ENCODE measurements at places on chromosomes 7 and 10.

DNA sequence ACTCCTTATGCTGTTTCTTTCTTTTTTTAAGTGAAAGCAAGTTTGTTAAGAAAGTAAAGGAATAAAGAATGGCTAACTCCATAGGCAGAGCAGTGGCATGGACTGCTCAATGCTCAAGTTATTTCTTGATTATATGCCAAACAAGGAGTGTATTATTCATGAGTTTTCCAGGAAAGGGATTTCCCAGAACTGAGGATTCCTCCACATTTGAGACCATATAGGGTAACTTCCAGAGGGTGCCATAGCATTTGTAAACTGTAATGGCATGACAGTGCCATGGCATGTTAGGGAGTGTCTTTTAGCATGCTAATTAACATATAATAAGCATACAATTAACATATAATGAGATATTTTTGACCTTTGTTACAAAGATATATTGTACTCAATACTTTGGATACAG, 1034.5 kb upstream of the PHF14 start:
- DNase-seq = no peak

GRCh38 chr7:85426487-85426960, 239.7 kb upstream of the SEMA3D start:
- no peak for DNase-seq

GRCh38 chr10:5818894-5819293, 5.7 kb upstream of the GDI2 start:
- no peak for DNase-seq

DNA sequence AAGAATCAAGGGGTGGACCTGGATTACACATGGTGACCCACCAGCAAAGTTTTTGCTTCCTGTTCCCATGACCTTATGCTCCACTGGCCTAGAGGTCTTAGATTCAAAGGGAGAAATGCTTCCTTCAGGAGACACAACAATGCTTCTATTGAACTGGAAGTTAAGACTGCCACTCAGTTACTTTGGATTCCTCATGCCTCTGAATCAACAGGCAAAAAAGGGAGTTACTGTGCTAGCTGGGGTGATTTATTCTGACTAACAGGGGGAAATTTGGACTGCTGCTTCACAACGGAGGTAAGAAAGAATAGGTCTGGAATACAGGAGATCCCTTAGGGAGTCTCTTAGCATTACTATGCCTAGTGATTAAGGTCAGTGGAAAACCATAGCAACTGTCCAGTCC, 10.3 kb downstream of the TMEM229A start:
- no peak for DNase-seq

DNA sequence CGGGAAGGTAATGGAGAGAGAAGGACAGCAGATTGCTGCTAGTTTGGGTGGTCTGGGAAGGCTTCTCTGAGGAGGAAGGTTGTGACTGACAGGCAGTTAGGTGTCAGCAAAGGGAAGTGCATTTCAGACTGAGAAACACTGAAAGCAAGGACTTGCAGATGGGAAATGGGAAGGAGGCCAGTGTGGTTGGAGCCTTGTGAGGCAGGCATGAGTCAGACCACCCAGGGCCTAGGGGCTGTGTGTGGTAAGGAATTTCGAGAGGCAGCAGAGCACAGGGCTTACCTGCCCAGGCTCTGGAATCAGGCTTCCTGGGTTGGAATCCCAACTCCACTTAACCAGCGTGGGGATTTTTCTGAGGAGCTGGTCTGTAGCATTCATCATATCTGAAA, 53.5 kb downstream of the NRF1 start:
- DNase-seq = no peak

- DNase-seq = no peak
These were observed 7.8 kb upstream of the GPR22 start for GRCh38 chr7:107461938-107462533.

DNA sequence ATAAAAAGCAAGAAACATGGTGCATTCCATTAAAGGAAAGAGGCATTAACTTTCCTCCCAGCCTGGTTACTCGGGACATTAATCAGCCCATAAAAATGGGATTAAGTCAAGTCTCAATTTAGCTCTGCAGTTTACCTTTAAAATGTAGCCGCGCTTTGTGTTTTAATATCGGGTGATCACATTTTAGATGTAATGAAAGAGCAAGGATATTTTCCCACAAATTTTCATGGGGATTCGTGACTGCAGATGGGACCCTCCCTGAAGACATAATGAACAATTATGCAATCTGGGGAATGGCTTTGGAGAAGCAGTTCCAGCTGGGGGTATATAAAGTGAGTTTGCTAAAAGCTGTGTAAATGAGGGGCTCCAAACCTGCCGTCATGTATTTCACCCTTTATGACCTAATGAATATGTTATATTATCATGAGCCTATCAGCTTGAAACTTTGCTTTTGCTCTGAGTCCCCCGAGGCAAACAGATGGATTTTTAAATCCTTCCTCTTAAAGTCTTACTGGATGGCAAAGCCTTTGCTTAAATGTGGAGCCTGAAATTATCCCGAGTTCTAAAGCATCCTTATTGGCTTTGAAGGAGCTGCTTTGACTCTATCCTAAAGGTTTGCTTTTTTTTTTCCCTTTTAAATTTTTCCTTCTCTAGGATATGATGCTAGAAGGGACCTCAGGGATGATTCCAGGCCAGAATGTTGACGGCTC, 31.8 kb downstream of the BAMBI start:
- no peak for DNase-seq

DNA sequence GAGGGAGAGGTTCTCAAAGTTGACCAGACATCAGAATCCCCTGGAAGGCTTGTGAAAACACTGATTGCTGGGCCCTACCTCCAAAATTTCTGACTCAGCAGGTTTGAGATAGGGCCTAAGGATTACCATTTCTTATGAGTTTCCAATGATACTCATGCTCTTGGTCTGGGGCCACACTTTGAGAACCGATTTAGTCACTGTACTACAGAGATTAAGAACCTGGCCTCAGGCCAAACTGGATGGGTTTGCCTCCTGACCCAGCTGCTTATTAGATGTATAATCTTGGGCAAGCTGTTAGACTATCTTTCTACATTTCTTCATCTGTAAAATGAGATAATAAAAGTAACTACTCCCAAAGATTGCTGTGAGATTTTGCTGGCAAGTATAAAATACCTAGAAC, 77.1 kb upstream of the SCIN start:
- no peak for DNase-seq

DNA sequence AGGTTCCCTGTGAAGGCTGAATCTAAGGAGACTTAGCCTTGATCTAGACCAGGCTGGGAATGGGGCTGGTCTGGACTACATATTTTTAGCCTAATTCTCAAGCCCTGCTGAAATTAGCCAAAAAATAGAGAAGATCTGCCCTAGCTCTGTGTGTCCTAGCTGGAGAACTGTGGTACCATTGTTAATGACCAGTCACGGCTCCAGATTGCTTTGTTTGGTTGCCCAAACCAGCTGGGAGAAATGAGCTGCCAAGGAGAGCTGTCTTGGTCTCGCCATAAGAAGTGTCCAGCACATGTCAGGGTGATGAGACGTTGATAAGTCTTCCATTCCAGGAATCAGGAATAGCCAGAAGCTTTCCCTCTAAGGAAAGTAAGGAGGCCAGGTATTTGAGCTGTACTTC, 20.7 kb downstream of the GBX1 start:
- DNase-seq = no peak

DNA sequence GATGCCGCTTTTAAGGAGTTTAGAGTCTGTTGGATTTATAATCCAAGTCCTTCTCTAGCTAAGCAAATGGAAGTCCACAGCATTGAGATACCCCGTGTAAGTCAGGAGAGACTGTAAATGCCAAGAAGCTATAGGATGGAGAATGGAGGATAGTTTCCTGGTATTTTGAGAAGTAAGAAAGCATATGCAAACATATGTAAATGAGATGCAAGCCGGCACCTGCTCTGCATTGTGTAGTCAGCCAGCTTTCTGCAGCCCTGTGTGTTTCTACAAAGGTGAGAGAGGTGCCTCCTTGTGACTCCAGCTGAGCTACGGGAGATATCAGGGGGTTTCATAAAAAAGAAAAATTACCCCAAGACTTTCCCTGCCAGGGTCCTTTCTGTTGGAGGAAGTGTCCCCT, 176.3 kb downstream of the RPS24 start:
- DNase-seq = no peak

GRCh38 chr7:7529328-7529727, 6.3 kb downstream of the COL28A1 start:
- no peak for DNase-seq

GRCh38 chr10:125085258-125086054, 74.9 kb downstream of the CTBP2 start:
- DNase-seq = no peak

GRCh38 chr10:49679480-49679893, at the start of gene C10orf53:
TSS of gene C10orf53 (plus strand) at chr10:49679651. CDS start at chr10:49679698, 47 bp downstream.
- no peak for DNase-seq

- no peak for DNase-seq
These were observed 321.7 kb downstream of the PRPF18 start for GRCh38 chr10:13908475-13908874.

GRCh38 chr7:130135208-130136205, 65.2 kb downstream of the KLHDC10 start:
- no peak for DNase-seq

DNA sequence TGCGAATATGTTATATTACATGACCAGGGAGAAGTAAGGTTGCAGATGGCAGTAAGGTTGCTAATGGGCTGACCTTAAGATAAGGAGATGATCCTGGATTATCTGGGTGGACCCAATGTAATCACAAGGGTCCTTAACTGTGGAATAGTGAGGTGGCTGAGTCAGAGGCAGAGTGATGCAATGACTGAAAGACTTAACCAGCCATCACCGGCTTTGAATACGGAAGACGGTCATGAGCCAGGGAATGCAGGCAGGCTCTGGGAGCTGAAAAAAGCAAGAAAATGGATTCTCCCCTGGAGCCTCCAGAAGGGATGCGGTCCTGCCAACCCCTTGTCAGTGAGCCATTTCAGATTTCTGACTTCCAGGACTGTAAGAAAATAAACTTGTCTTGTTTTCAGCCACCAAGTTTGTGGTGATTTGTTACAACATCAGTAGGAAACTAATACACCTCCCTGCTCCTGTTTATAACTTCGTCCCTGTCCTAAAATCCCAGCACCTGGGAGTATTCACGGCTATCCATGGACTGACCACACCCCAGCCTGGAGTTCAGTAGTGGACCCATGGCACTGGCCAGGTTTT, 4.6 kb upstream of the C10orf95 start:
- no peak for DNase-seq
